ENCODE measurements at places on chromosomes 2 and 18. TPM values are rescaled to one million over a fixed set of nuclear protein-coding genes. Genes with fewer than 3 reads are reported as not detected.

DNA sequence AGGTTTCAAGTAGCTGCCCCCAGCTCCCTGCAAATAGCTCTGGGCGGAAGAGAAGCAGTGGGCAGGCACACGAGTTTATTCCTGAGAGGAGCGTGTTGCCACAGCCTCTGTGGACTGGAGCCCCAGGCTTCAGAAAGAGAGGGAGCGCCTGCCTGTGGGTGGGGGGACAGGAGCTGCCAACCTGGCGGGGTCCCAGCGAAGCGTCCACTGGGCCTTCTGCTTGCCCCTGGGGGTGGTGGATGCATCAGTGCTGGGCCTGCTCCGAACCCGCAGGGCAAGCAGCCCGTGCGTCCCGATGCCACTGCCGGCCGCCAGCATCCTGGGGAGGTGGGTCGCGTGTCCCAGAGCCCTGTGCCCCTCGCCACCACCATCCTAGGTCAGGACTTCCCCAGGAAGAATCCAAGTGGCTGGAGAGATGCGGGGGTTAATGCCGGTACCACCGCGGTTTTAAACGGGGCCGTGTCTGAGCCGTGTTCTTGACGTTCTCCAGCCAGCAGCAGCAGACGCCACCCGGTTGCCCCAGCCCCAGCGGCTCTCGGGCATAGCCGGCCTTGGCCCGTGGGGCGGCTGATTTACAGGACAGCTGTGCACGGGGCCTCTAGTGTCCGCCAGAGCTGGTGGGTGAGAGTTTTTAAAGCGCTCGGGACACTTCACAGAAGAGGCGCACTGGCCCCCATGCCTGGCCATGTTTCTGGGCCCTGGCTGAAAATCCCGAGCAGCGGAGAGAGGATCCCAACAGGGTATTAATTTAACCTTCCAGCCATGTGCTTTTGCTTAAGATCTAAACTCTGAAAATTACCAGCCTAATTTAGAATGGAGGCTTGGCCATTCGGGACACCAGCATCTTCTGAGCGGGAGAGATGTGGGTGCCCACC, 84.7 kb downstream of the NFATC1 start:
- H3K27ac ChIP-seq = no peak overlapping the region

GRCh38 chr2:45586600-45586999, 24.5 kb downstream of the SRBD1 start:
- DNase-seq = no peak
- no peak overlapping the region for H3K27ac ChIP-seq
- H3K27me3 ChIP-seq = no peaks in the 10 kb centered on the region
- H3K36me3 ChIP-seq = no peaks in the 10 kb centered on the region
- no peak overlapping the region for H3K4me3 ChIP-seq
- no peaks in the 10 kb centered on the region for H3K4me1 ChIP-seq

The PRKAG3 gene
- total RNA-seq = 0.39 TPM

The C2orf80 gene
- total RNA-seq = not detected

The CNDP1 gene
- total RNA-seq = 0.31 TPM

The CCDC148 gene
- total RNA-seq = 2.3 TPM
